T-helper 2 cell (primary cell): ENCODE measurements at places on chromosomes 2 and 18.

DNA sequence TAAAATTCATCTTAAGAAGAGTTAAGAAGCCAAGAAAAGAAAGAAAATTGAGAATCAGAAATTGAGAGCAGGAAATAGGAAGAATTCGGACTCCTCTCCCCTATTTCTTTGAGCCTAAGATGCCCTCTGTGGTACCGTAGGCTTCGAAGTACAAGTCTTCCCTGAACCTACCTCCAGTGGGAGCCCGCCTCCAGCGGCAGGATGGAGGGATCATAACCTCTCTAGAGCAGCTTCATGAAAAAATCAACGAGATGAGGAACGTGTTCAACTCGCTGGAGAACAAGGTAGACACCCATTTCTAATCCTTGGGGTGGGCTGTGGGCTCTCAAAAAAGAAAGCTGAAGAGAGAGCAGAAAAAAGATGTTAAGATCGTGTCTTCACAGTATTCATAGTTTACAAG is 36.3 kb downstream of the ARHGEF33 start:
- no peak for DNase-seq

- DNase-seq: no peak
Measured at GRCh38 chr2:660029-660428, 17.2 kb downstream of the TMEM18 start.

GRCh38 chr2:237315170-237315828 is 98.7 kb downstream of the COL6A3 start:
- no peak for DNase-seq

- no peak for DNase-seq
Measured at GRCh38 chr2:54672590-54673456, 50.6 kb upstream of the EML6 start.

GRCh38 chr2:73297151-73297559 is 3.8 kb upstream of the EGR4 start:
- no peak for DNase-seq
